ENCODE measurements at places on chromosomes 7 and 10.

GRCh38 chr7:116095396-116095795, 64.8 kb upstream of the TFEC start:
- DNase-seq = no peak

DNA sequence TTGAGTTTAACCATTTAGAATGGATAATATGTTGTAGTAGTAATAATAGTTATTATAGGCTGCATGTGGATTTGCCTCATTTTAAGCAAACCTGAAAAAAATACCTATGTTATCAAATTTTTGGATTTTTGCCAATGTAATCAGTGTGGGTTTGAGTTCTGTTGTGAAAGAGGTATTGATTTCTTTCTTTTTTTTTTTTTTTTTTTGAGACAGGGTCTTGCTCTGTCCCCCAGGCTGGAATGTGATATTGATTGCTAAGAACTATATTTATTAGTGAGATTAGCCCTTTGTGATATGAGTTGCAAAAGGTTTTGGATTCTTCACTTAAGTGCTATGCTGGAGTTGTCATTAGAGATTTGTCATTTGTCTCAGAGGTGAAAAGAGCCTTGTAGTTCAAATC, 124.4 kb downstream of the ST7 start:
- DNase-seq = no peak

- DNase-seq = no peak
These were observed 15.2 kb downstream of the GFRA1 start for GRCh38 chr10:116257785-116258184.

DNA sequence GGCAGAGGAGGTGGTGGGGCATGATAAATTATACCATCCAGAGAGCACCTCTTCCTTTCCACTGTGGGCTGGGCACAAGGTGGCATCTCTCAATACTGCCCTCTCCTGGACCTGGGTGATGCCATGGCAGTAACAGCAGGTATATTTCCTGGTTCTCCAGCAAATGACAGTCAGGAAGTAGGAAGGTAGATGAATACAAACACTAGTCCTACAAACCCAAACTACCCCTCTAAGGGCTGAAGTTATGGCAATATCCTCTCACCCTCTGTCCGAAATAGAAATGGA, 1004.9 kb downstream of the KCNMA1 start:
- no peak for DNase-seq

DNA sequence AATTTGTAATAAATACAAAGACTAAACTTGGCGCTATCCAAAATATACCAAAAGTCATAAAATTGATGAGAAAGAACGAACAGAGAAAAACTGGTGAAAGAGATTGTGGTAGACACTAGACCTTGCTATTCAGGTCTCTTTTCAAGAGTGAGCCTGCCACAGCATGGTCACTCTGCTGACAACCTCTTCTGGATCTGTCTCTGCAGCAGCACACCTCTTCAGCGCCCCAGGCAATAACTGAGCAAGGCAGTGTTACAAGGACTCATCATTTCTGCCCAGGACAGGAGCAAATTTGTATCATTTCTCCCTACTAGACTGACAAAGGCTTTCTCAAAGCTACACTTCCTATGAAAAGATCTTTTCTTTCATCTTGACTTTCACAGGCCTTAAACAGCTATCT, 976.0 kb downstream of the DNAJB9 start:
- DNase-seq = no peak

DNA sequence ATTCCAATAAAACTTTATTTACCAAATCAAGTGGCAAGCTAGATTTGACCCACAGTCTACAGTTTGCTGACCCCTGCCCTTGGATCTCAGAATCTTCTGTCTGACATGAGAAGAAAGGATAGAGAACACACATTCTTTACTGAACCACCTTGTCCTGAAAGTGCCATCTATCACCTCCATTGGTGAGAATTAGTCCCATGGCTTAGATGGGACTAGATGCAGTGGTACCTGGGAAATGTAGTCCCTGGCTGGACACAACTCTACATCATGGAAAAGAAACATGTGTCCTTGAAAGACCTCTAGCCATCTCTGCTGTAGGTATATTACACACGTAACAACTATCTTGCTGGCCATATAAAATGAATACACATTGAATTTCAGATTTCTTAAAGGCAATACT, 336.2 kb downstream of the LHFPL3 start:
- no peak for DNase-seq

GRCh38 chr7:140645166-140645900, 4.7 kb upstream of the DENND2A start:
- DNase-seq = no peak

- DNase-seq = no peak
These were observed 93.1 kb upstream of the CXCL12 start for GRCh38 chr10:44478040-44478439.

GRCh38 chr10:102065561-102066398, 631 bp downstream of the HPS6 start:
- DNase-seq = no peak

DNA sequence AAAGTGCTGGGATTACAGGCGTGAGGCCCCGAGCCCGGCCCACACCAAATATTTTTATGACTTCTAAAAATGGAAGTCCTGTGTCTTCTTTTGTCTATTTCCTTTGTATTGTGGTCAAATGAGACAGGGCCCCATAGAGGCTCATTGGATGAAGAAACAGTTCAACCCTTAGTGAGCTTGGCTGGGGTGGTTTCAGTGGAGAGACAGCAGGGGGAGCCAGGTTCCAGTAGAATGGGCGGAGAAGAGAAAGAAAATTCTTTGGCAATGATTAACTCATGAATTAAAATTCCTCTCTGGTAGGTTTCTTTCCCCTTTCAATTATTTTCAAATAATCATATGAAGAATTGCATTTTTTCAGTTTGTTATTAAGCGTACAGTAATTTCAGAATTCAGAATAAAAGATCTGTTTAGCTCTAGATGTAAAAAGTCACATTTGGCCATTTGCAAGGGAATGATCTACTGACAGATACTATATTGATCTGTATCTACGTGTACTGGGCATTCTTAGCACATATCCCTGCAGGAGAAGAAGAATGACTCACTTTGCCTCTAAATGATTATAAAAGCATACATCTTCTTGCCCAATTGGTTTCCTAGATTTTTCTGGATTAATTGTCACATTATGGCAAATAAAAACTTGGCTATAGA, 43.2 kb downstream of the PNLIPRP3 start:
- no peak for DNase-seq

DNA sequence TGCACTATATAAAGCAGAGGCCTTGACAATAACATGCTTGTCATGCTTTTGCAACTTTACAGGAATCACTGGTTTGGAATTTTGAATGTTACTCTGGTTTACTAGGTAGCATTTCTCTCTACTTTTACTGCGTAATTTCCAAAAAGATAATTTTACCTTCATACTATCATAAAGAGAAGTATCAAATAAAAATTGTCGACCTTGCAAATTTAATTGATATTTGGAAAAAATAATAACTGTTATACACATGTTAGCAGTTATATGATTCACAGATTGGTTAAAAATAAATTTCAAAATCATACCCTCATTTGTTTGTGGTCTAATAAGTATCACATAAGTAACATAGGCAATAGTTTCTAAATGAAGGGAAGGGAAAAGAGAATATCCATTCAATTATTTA, 228.5 kb upstream of the CACNA2D1 start:
- DNase-seq = no peak

- no peak for DNase-seq
These were observed 27.6 kb upstream of the RPA3 start for GRCh38 chr7:7745966-7746365.

- DNase-seq = no peak
These were observed 534 bp downstream of the PSMA2 start for GRCh38 chr7:42931447-42931833.

DNA sequence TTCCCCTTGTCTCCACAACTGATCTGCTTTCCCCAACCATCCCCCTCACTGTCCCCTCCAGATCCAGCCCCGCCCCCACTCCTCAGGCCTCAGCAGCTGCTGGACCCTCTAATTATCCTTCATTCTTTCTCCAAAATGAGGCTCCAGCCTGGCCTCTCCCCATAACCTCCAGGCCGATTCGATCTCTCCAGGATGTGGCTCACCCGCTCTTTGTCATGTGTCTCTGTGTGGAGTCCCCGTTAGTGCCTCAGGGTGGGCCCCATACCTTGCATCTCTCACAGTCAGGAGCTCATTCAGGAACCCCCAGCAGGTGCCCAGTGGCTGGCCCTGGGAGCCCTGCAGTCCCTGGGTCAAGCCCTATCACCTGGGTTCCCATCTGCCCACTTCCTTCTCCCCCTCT, 1.3 kb downstream of the PILRA start:
- no peak for DNase-seq

GRCh38 chr7:70953796-70954195, 178.1 kb upstream of the GALNT17 start:
- DNase-seq = no peak

- DNase-seq = no peak
These were observed 165.9 kb upstream of the SH2B2 start for GRCh38 chr7:102120666-102121195.

GRCh38 chr7:111168182-111168581, 77.3 kb downstream of the LRRN3 start:
- DNase-seq = no peak

DNA sequence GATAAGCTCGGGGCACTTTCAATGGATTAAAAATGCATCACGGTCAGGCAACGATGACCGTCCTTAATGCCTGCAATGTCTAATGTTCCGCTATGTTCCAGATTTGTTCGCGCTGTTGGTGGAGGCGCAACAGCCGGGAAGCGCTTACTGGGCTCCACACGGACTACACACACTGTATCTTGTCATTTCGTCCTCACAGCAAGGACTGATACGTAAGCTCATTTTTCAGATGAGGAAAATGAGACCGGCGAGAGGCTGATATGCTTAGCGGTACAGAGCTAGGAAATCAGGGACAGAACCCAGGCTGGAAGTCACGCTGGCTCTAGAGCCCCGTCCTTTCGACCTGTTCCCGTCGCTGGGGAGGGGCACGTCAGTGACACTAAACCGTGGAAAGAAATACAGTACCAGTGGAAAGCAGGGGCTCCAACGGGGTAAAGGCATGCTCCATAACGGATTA, 670 bp downstream of the TPK1 start:
- no peak for DNase-seq

DNA sequence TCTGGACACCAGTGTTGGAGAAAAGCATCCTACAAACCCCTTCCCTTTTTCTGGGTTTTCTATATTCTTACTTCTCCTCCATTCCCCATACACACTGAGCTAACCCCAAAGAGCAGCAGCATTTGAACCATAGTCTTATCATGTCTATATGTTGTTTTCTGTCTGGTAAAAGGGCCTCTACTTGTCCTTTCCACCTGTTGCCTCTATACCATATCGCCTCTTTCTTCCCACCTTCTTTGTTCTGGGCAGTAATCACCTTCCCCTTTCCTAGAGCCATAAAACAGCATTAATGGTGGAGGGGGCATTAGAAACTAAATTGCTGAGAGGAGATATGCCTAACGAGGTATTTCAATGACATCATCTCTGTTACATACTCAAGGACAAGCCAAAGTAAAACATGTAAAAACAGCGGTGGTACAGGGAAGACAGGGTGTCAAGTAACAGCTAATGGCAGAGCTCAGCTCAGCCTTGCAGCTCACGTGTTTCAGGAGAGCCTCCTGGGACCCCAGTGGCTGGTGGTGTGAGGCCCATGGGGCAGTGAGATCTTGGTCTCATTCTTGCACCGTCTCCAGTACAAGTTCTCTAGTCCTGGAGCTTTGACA, 20.6 kb downstream of the NPY start:
- DNase-seq = no peak

- DNase-seq = no peak
These were observed 41.9 kb downstream of the CDK1 start for GRCh38 chr10:60820093-60820754.

DNA sequence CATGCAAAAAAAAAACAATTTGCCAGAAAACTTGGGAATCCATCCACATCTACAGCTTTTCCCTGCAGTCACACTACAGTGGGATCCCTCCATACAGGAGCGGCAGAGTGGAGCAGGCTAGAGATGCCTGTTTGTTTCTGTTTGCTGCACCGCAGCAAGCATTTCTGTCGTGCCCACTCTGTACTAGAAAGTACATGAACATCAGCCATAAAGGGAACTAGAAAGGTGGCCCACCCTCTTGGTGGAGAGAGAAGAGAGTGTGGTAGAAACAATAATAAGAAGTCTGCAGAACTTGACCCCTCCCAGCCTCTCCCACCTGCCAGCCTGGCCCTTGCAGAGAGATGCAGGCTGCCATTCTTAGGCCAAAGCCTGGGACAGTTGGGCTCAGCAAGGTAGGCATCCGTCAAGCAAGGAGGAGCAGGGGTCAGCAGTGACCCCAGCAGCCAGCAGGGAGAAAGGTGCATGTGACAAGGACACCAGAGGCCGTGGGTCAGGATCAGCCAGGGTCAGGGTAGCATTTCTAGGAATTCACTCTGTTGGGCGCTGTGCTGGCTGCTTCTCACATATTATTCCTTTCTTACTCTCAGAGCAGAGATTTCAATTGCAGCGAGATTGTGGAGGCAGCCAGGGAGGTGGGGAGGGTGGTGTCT, 171.8 kb downstream of the EGFR start:
- DNase-seq = no peak

GRCh38 chr7:31073326-31074119, 21.4 kb downstream of the ADCYAP1R1 start:
- no peak for DNase-seq

- DNase-seq = no peak
These were observed 250.5 kb downstream of the SDK1 start for GRCh38 chr7:3551536-3551935.
